ENCODE measurements at places on chromosomes 6 and 20.

- no peak for DNase-seq
These were observed 191.5 kb downstream of the LRFN2 start for GRCh38 chr6:40395698-40396076.

- DNase-seq: peak; percentile 9
These were observed 68.2 kb upstream of the SUPT3H start for GRCh38 chr6:45445749-45446549.

DNA sequence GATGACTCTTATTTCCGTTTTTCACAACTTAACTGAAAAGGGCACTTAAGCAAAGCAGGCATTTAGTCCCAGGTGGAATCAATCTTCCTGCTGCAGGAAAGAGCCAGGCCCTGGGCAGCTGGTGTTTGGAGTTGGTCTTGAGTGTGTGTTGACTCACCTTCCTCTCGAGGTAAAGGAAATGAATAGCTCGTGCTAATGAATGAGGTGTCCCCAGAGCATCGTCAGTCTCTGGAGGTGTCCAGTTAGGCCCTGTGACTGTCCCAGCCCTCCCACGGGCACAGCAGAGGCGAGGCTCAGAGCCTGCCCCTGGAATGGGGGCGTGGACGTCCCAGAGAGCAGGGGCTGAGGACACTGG is 277.7 kb downstream of the NRN1 start:
- no peak for DNase-seq

DNA sequence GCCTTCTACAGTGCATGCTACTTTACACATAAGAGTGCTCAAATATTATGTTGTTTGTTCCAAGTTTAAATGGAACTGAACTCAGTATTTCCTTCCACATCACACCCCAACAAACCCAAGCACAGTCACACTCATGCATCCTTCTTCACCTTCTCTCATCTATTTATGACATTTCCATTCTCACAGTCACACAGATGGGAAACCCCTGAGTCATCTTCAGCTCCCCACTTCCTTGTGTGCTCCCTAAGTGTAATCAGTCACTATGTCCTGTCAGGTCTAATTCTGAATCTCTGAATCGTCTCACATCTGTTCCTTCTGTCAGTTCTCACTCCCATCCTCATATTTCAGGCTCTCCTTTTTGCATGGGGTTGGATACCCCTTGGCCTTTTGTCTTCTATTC is 96.0 kb downstream of the RIMS1 start:
- no peak for DNase-seq

DNA sequence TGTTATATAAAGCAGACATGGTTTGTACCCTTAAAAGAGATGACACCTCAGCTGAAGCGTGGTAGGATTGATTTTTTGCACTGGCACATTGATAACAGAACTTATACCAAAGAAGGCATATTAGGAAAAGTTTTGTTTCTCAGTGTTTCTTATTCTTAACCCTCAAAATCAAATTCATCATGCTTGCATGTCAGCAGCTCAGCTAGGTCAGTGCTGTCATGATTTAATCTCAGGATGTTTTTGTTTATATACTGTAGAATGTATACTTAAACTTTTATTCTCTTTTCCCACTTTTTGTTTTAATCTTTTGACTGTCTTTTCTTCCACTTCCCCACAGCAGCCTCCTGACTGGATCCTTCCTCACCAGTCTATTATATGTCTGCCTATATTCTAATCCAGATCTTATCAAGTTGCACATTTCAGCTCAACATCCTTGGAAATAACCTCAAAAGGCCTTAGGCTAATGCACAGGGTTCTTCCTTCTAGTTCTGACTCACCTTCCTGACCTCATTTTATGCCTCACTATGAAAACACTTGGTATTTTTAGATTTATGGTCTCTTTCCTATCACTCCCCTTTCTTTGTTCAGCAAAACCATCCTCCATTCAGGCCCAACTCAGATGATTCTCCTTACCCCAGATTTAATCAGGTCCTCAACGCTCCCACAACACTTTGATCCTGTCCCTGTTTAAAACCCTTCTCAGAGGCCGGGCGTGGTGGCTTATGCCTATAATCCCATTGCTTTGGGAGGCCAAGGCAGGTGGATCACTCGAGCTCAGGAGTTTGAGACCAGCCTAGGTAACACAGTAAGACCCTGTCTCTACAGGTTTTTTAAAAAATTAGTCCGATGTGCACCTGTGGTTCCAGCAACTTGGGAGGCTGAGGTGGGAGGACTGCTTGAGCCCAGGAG is 7.2 kb downstream of the HEBP2 start:
- no peak for DNase-seq

DNA sequence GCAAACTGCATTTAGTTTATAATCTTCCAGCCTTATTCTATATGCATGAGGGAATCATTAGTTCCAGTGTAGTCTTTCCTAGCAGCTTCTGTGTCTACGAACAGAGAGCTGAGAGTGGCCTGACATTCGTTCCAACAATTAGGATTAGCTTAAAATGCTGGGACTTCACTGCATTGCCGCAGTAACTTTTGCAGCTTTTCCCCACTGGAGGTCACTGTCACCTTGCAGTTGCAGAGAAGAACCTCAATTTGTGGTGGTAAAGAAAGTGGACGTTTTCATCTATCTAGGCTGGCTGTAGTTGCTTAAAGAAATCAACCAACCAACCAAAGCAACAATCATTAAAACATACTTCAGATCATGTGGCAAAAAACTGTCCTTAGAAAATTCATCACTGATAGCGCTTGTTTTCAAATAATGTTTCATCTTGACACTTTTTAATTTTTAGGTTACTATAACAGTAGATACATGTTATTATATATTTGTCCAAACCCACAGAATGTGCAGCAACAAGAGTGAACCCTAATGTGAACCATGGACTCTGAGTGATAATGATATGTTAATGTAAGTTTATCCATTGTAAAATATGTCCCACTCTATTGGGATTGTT is 12.2 kb downstream of the MYLK4 start:
- no peak for DNase-seq

- no peak for DNase-seq
These were observed 747 bp upstream of the TXNDC5 start for GRCh38 chr6:7911345-7911725.
